ENCODE measurements at places on chromosomes 7 and 10.

DNA sequence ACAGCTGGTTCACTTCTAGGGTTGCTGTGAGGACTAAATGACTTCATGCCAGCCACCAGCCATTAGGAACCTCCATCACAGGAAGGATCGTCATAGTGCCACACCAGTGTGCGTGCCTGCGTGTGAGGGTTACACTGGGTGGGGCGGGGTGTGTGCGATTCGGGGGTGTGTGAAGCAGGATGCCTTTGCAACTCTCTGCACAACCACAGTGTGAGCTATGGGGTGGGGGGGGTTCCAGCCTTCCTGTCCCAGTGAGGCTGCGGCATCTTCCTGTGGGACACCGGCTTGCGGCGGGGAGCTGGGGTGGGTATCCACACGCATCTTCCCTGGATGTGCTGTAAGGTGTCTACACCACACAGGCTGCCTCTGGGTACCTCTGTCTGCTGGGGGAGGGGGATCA lies 6.9 kb upstream of the ELFN1 start:
- DNase-seq, result no peak

DNA sequence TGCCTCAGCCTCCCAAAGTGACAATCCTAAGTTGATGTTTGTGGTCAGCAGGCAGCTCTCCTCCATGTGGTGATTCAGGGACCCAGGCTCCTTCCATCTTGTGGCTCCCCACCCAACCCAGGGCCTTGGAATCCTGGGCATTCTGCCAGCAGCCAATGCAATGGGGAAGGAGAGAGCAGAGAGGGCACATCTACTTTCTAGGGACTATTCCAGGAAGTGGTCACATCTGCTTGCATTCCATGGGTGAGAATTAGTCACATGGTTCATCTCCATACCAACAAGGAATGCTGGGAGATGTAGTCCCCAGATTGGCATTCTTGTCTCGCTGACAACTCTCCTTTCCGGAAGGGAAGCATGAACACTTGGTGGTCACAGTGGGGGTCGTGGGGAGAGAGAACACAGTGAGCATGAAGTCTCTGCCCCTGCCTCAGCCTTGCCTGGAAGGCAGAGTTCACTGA lies 9.9 kb upstream of the SRRM3 start:
- no peak for DNase-seq

GRCh38 chr10:12670004-12670403 lies 320.7 kb downstream of the CAMK1D start:
- DNase-seq, result no peak

- no peak for DNase-seq
These were observed 1227.8 kb upstream of the SORCS1 start for GRCh38 chr10:108392286-108392685.

DNA sequence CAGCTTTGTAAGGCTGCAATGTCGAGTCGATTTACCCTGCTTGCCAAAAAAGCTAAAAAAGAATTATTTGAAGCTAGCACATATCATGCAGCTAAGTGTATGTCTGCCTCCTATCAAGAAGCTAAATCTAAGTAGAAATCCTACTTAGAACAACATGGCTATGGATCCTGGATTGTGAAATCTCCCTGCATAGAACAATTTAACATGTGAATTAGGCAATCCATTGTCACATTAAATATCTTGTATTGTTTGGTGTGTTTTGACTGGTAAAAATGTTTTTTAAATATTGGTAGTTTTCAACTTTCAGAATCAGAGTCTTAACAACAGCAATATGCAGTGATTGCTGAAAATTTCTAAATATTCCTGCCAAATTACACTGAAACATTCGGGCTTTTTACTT lies 73.3 kb downstream of the SKIDA1 start:
- no peak for DNase-seq

DNA sequence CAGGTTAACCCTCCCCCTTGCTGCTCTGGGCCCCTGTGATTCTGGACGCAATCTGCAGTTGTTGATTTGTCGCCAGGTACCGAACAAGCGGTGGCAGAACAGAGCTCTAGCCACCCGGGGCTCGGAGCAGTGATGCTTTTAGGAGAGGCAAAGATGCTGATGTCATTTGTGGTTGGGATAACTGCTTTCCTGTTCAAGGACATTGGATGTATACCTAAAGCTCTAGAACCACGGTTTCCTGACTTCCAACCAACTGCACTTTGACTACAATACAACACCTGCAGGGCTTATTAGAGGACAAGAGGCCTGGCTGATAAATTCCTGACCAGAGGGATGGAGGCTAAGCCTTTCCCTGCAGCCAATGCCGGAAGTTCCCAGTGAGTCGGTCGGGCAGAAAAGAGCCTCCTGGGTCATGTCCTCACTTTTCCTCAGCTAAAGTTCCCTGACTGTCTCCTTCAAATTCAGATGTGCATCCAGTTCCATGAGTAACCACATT lies 6.5 kb upstream of the RBM20 start:
- DNase-seq, result no peak

DNA sequence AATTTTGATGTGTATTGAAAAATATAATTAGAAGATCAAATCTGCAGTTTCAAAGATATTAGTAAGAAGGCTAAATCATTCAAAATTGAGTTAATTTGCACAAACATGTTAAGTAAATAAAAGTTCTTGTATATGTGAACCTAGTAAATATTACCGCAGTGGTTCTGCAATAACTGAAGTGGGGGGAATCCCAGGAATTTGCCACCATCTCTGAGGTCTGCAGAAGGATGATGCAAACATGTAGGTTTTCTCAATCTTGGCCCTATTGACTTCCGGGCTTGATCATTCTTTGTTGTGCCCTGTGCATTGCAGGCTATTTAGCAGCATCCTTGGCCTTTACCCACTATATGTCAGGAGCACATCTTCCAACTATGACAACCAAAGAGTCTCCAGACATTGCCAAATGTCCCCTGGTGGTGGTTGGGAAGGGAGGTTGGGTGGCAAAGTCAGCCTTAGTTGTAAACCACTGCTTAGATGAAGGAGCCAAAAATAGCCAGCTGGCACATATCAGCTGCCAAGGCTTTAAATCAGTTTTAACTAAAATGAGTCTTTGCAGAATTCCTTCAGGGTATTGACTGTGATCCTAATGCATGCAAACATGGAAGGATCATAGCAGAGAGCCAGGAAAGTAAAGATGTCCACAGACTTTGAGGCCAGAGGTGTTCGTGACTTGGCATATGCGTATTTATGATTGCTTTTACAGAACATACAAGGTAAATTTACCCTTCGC lies 146.3 kb downstream of the TRIL start:
- no peak for DNase-seq

DNA sequence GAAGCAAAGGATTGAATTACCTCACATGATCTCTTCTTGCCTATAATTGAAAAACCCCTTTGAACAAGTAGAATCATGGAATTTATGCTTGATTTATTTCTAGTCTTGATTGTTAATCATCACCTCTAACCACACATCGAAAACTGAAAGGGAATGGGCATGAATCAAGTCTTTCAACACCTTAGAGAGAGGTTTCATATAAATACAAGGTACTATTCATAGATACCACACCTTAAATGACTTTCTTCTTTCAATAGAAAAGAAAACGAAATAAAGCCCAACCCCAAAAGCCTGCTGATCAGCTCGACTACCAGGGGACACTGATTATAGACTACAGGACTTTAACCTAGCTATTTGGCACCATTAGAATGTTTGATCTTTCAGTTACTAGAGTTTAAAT lies 128.6 kb upstream of the PTPRZ1 start:
- peak; percentile 44 for DNase-seq

GRCh38 chr10:119270762-119271366 lies 63.5 kb downstream of the GRK5 start:
- DNase-seq, result no peak

DNA sequence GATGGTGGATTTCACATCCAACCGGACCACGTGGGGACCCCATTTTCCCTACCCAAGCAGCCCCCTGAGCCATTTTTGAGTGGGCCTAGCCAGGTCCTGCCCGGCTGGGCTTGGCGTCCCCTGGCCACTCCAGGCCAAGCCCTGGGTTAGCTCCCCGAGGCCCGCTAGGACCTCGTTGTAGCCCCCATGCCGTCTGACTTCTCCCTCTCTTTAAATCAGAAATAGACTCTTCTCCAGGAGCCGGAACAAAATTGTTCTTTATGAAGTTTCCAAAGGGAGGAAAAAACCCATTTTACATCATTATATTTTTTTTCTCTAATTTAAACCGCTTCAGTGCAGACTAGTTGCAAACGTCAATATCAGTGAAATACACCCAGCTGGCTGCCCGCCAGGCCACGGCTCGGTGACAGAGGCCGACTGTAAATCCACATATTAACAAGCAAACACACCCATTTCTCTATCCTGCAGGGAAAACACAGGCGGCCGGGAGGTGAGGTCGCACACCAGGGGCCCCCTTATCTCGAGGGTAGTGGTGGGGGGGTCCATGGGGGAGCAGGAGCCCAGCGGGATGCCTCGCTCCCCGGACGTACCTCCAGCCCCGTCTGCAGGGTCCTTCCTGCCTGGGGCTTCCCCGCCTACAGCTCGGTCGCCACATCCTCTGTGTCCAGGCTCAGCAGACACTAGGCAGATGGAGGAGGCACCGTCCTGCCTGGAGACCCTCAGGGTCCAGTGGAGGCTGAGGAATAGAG lies 72.7 kb downstream of the ELFN1 start:
- DNase-seq, result no peak

GRCh38 chr7:50560865-50561351 lies 4.3 kb downstream of the DDC start:
- peak; percentile 86 for DNase-seq

- DNase-seq, result no peak
These were observed 1.1 kb downstream of the CYP26A1 start for GRCh38 chr10:93074597-93075368.

DNA sequence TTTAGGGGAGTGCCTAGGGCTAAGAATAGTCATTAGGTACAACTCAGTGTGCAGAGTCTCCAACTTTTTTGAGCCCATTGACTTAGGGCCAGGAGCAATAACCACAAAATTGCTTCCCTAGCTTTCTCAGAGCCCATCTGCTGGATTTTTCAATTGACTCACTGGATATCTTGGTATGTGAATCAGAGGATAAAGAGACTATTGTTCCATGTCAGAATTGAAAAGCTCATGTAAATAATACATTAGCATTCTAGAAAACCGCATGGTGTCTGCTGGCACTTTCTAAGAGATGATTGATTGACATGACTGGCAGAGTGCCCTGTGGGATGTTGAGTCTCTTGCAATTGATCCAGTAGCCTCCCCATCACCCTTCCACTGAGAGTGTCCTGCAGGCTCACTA lies 246.2 kb downstream of the CCDC7 start:
- no peak for DNase-seq

- DNase-seq, result no peak
These were observed 86.2 kb downstream of the HECW1 start for GRCh38 chr7:43198599-43199090.

- no peak for DNase-seq
These were observed 328.6 kb downstream of the CRPPA start for GRCh38 chr7:16092711-16093110.

- DNase-seq, result no peak
These were observed 2.5 kb upstream of the RHBDD2 start for GRCh38 chr7:75876126-75876881.

DNA sequence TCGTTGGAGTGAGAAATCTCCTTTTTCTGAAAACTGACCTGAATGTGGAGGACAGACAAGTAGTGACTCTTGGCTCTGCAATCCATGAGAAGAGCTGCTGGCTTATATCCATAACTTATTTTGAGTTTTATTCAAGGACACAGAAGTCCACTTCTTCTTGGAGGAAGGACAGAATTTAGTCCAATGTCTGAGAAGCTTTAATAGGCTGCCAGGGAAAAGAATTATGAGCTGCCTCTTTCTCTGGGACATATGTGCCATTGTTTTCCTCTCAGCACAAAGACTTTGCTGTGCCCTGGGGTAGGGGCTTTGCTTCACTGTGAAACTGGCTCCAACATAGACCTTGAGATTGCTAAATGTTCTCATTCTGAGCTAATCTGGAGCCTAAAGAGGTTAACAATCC lies 20.5 kb upstream of the AOC1 start:
- no peak for DNase-seq

DNA sequence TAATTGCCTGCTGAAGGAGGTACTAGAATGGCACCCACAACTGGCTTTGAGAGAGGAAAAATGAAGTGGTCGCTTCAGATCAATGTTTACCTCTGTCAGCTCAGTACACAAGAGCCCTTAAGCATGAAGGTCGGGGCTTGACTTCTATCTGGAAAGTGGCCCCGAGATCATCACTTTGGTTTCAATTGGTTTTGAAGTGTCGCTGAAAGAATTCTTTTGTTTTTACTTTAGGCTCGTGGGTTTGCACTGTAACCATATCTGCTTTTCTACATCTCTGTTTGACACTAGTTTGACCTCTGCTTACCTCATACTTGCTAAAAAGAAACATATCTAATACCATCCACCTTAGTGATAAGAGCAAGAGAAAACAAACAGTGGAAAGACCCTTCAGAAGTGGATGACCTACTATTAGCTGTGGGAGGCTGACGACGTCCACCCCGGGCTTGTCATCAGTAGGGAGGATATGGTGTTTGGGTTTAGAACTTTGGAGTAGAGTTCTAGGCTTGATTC lies 361.8 kb downstream of the GATA3 start:
- no peak for DNase-seq

- no peak for DNase-seq
These were observed 207.7 kb downstream of the MAGI2 start for GRCh38 chr7:79245623-79246249.

DNA sequence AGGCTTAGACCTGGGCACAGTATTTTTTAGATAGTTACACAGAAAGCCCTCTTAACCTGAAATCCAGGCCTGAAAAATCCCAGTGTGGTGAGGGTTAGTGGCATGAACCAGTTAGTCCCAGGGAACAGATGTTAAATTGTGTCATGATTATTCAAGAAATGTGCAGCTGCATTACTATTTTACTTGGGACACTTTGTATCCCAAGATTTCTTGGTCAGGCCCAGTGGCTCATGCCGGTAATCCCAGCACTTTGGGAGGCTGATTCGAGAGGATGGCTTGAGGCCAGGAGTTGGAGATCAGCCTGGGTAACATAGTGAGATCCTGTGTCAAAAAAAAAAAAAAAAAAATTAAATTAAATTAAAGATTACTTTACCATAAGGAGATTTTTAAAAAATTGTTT lies 36.0 kb upstream of the OTUD1 start:
- DNase-seq, result no peak

DNA sequence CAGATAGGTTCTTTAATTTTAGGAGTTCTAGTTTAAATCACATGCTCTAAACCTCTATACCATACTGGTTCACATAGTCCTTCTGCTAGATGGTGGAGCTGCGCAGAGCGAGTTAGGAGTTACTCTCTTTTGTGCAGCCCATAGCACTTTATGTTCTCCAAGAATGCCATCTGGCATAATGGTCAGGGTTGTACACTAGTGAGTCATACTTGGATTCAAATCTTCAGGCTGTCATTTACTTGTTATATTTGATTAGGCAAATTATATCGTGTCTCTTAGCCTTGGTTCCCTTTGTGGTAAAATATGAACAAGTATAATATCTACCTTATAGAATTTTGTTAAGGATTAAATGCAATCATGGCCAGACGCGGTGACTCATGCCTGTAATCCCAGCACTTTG lies 1078.3 kb downstream of the NRG3 start:
- DNase-seq, result no peak

DNA sequence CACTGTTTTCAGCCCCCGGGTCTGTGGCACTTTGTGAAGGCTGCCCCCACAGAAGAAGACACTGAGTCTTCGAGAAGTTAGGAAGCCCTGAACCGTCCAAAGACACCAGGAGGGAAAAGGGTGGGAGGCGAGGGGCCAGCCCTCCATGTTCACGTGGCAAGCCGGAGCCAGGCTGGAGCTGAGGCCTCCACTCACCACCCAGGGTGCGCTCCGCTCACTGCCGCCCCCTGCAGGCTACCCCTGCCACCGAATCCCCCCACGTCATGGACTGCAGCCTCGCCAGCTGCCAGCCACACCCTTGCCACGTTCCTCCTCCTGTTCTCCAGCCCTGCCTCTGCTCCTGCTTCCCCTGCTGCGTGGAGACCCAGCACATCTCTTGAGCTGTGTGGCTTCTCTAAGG lies 59.0 kb upstream of the EN2 start:
- DNase-seq, result no peak

Measured in NCI-H2081 treated with DMSO at 0.1 percent for 48 hours (cell line).